ENCODE measurements at places on chromosomes 6 and 20.

DNA sequence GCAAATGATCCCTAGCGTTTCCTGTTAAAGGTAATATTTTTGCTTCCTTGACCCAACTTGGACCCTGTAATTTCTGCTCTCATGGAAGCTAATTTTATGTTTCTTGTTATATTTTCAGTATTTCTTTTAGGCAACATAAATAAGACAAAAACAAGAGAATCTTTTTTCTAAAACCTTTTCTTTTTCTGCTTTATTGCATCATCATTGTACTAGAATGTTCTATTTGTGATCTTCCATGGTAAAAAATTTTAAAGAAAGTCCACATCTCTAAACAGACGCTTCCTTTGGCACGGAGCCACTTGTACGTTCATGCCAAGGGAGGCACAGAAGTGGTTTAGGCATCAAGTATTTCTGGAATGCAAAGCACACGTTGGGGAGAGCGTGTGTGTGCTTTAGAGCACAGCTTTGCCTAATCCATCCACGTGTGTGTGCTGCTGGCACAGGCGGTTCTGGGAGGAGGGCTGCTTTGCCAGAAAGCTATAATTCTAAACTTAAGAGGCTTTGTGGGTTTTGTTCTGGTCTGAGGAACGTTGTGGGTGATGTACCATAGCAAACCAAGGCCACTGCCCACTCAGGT lies 98.3 kb downstream of the SASH1 start:
- no peak for DNase-seq

- DNase-seq, result no peak
Observed at GRCh38 chr6:30834646-30835045, 49.7 kb upstream of the DDR1 start.

DNA sequence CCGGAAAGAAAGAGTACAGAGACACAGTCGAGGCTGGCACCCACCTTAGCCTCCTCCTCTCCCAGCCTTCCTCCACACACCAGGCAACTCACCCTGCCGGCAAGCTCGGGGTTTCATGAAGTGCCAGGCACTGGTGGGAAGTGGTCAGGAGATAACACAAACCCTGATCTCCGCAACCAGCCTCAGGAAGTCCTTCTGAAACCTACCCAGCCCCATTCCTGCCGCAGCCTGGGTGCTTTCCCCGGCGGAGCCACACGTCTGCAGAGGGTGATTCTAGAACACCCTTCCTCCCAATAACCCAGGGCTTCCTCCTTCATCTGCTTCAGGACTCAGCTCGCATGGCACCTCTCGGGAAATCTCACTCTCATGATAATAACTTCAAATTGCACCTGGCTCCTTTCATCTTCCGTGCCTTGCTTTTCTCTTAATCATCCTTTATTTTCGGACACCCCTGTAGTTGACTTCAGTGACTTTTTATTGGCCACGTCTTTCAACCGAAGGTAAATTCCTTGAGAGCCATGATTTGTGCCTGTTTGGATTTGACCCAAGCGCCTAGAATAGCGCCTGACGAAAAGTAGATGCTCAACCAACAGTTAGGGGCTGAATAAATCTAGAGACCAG lies 8.7 kb upstream of the HLA-E start:
- no peak for DNase-seq

DNA sequence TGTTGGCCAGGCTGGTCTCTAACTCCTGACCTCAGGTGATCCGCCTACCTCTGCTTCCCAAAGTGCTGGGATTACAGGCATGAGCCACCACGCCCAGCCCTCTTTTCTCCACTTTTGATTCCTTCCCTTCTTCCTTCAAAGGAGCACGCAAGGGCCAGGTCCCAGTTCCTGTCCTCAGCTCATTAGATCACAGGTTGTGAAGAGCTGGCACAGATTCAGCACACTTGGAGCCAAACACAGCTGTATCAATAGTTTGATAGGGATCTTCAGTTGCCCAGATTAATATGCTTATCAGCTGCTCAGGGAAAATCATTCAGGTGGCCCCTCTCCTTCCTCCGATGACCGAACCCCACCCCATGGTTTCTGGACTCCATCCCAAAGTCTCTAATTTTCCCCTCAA lies 14.4 kb upstream of the SLC22A23 start:
- no peak for DNase-seq

- no peak for DNase-seq
Observed at GRCh38 chr6:84278321-84278998, 51.0 kb upstream of the CEP162 start.

GRCh38 chr6:35016502-35017321 lies 124.4 kb downstream of the TCP11 start:
- no peak for DNase-seq

- no peak for DNase-seq
Observed at GRCh38 chr6:112281821-112282615, 27.7 kb upstream of the LAMA4 start.

DNA sequence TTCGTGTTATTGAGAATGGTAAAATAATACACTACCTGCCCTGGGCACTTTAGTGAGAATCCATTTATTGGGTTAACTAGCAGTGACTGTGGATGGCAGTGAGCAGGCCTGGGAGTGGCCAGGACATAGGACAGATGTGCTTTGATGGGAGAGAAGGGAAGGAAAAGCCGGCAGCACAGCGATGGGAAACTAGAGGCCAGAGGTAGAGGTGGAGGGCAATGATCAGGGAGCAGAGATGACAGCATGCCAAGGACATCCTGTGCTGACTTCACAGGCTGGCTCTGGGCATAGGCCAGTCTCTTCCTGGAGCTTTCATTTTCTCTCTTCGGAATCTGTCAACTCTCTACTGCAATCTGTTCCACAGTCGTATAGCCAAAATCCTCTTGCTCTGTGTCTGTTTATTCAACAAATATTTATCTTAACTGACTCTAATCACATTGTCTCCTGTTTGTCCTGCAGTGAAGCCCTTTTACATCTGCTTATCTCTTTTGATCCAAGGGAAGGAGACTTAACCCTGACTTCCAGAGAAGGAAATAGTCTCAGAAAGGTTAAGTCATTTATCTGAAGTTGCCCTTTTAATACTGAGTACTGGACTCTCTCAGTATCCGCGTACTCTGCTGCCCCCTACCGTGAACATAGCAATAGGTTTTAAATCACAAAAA lies 18.4 kb upstream of the MMP24 start:
- peak; percentile 74 for DNase-seq

DNA sequence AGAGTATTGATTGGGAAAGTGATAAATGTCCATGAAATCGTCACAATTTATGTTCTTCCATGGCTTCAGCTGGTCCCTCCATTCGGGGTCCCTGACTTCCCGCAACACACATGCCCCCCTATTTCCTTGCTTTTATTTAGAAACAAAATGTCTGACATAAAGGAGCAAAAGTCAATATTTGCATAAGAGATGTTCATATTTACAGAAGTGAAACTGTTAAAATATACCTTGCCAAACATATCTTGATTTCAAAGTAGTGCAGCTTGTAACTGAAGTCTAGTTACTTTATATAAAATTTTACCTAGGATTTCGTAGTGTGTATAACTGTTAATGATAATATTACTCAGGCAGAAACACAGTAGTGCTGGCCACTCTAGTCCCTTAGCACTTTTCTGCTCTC lies 548.9 kb upstream of the ADGRB3 start:
- DNase-seq, result no peak

DNA sequence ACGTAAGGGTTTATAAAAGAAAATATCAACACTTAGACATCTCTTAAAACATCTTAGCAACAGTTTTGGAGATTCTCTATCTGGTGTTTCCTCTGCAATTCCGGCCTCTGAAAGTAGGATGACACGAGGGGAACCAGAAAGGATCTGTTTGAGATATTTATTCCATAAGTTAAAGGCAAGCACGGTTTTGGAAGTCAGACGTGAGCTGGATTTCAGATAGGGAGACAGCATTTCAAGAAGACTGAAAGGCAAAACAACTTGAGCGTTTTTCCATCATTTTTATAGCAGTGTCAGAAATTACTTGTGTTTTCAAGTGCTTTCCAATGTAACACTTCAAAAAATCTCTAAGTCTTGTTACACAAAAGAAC lies 52.9 kb upstream of the BTN3A2 start:
- no peak for DNase-seq

GRCh38 chr6:169959136-169960002 lies 207.9 kb downstream of the ERMARD start:
- DNase-seq, result no peak

DNA sequence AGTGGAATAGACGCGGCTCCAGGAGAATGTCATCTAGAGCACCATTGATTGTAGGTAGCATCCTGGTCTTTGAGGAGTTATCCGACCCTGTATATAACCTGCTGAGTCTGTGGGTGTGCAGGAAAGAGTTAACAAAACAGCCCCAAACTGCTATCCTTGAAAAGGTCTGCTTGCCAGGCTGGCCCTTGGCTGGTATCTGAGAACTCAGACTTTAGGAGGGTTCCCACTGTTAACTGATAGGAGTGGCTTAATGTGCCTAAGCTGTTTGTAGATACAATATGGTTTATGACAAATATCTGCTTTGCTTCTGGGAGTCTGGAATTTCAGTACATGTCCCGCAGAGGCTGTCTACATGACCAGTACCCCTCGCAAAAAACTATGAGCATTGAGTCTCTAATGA lies 27.6 kb upstream of the MCUR1 start:
- no peak for DNase-seq

GRCh38 chr6:54921891-54922290 lies 75.3 kb downstream of the FAM83B start:
- DNase-seq, result no peak

GRCh38 chr20:36298061-36298460 lies 8.1 kb upstream of the DLGAP4 start:
- no peak for DNase-seq

GRCh38 chr6:144896289-144896688 lies 611.2 kb downstream of the UTRN start:
- DNase-seq, result no peak

DNA sequence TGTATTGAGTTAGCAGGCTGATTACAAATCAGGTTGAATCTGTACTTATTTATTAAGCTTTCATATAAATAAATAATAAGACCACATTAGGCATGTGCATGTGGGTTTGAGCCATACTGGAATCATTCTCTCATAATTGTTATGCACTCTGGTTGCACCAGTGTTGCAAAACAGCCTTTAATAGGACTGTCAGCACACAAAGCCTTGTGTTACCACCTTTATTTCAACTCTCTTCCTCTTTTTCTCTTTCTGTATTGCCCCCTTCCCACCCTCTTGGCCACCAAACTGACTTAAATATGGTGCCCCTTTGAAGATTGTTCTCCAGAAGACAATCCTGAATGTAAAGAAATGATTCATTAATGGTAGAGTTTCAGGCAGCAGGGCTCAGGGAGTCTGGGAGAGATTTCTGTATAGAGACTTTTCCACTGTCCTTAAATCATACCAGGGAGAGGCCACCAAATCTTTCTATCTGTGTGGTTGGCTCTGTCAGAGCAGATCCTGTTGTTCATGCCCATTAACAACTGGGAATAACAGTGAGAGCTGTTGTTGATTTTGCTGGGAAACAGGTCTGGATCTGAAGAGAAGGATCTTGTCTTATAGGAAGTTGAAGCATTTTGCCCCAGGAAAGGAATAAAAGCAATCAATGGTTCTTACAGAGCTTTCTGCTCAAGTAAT lies 131.6 kb upstream of the SOX4 start:
- DNase-seq, result no peak

DNA sequence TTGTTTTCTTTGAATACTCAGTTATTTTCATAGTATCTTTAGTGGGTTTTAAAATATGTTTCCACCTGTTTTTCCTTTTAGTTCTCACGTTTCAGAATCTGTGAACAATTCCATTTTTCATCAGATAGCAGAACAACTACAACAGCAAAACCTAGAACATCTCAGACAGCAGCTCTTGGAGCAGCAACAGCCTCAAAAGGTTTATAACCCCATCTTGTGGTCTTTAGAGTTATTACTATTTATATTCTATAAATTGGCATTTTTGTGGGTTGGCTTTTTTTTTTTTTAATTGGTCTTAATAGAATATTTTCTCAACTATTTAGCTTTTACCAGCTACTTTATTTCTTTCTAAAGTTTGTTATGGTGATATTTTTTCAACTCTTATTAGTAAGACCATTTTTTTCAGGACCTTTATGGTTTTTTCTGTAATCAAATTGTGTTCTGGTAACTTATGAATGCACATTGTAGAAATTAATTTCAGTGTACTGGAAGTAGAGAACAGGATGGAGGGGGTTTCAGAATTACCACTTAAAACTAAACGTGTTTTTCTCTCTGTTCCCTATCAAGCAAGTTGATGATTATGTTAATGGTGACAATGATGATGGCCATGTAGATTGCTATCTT lies 72.2 kb downstream of the SCAF8 start:
- no peak for DNase-seq

DNA sequence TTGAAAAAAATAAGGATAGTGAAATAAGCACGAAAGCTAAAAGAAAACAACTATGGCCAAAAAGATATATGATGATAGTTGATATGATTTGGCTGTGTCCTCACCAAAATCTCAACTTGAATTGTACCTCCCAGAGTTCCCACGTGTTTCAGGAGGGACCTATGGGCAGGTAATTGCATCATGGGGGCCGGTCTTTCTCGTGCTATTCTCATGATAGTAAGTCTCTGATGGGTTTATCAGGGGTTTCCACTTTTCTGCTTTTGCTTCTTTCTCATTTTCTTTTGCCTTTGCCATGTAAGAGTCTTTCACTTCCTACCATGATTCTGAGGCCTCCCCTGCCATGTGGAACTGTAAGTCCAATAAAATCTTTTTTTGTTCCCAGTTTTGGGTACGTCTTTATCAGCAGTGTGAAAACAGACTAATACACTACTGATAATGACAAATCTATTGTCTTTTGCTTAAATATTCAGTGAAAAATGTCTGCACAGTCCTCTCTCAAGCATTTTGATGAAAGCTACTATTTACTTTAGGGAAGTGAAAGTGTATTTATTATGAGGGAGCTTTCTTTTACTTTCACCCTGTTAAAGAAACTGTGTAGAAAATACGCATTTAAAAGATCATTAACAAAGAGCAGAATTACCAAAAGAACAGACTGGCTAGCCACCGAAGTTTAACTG lies 389.1 kb downstream of the HTR1B start:
- DNase-seq, result no peak

DNA sequence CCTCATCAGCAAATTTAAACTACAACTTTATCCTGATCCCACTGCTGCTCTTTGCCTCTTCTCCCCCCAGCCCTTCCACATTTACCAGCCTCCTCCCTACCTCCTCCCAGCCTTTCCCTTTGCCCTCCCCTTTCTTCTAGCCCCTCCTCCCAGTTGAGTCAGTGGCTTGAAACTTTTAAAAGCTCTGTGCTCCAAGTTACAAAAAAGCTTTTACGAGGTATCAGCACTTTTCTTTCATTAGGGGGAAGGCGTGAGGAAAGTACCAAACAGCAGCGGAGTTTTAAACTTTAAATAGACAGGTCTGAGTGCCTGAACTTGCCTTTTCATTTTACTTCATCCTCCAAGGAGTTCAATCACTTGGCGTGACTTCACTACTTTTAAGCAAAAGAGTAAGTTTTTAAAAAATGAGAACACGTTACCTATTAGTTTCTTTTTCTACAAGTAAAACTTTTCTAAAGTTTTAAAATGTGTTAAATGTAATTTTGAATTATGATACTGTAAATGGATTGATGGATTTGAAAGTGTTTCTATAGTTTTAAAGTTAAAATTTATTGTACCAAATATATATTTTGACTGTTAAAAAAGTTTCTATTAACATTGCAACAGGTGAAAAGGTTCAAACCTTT lies at the start of gene GJA1:
Gene GJA1 (plus strand): TSS at position 203 of the 626 bp plus-strand sequence. CDS start 11,202 bp downstream, outside the sequence.
- DNase-seq, result no peak
